Kidney epithelial cell (primary cell): ENCODE measurements at places on chromosomes 16 and 17. TPM values are rescaled to one million over a fixed set of nuclear protein-coding genes. Genes with fewer than 3 reads are reported as not detected.

- DNase-seq: no peak
Measured at GRCh38 chr17:63019138-63019873, 53.3 kb downstream of the TANC2 start.

DNA sequence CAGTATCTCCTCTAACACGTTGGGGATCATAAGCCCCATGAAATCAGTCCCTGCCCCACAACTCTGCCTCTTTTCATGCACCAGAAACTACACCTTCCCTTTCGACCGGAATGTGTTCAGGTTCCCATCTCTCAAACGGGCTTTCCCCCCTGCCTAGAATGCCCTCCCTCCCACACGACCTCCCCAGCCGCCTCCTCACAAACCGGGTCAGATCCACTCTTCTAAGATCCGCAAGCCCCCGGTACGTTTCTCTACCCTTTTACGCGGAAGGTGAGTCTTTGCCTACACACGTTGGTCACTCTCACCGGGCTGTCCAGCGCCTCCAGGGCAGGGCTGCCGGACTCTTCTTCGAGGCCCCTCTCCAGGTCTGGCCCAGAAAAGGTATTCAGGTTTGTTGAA lies 708 bp downstream of the DHX33 start:
- DNase-seq: no peak

- DNase-seq: no peak
Measured at GRCh38 chr17:74990581-74991105, 3.2 kb downstream of the CDR2L start.

CHP2 gene
- total RNA-seq: not detected in 2 replicates

TBC1D28 gene
- not detected in 2 replicates for total RNA-seq

DNA sequence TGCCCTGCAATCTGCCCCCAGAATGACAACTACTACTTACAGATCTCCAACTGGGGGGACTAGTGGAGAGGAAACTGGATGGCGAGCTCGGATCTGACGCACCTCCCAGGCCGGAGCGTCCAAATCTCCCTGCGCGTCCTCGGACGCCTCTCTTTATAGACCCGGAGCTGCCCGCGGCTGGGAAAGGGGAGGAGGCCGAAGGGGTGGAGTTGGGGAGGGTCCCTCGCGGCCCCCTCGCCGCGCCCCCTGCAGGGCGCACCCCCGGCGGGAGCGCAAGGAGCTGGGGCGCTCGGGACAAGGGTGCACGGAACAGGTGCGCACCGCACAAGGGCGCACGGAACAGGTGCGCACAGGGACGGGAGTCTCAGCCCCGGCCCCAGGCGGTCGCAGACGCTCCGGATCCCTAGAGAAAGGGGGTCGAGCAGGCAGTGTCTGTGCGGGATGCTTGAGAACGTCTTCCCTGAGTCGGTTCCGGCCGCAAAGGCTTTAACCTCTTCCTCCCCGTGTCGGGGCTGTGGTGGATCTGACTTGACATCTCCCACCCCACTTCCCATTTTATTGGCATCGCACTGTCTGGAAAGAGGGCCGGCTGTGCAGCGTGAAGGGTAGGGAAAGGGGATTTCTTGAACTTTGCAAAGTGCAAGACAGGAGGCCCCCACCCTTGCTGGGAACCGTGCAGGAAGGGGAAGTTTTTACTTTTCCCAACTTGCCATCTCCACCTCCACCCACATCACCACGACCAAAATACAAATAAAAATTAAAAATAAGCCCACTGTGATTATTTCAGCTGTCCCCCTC lies at the start of gene MYH11:
TSS of gene MYH11 (minus strand) at position 128 of the 798 bp plus-strand sequence. CDS start 18,776 bp downstream, outside the sequence.
- no peak for DNase-seq

MARCHF10 gene
- 1.3 TPM in 2 replicates for total RNA-seq

- DNase-seq: no peak
Measured at GRCh38 chr17:27522028-27522635, 65.9 kb downstream of the KSR1 start.

- no peak for DNase-seq
Measured at GRCh38 chr16:2422123-2422867, 7.0 kb upstream of the CCNF start.

- no peak for DNase-seq
Measured at GRCh38 chr16:81427219-81427618, 17.4 kb upstream of the CMIP start.

DNA sequence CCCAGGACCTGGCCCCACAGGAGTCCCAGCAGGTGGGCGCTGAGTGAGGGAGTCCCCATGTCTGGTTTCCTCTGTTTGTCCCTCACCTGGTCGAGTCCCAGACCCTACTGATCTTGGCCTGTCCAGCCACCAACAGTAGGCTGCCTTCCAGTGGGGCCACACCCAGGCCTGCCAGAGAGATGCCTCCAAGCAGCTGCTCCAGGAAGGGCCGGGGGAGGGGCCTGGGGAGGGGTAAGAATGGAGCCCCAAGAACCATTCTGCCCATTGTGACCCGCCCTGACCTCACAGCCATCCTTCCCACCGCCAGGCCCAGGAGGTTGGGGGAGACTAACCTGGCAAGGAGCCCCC lies 736 bp downstream of the SPATA20 start:
- no peak for DNase-seq

GRCh38 chr17:79668344-79669250 lies 57.7 kb upstream of the RBFOX3 start:
- no peak for DNase-seq

C16orf96 gene
- total RNA-seq: not detected in 2 replicates

NHLRC4 gene
- 0.46 and 2.3 TPM in 2 replicates for total RNA-seq
